ENCODE measurements at places on chromosomes 7 and 10. TPM values are rescaled to one million over a fixed set of nuclear protein-coding genes. Genes with fewer than 3 reads are reported as not detected.

DNA sequence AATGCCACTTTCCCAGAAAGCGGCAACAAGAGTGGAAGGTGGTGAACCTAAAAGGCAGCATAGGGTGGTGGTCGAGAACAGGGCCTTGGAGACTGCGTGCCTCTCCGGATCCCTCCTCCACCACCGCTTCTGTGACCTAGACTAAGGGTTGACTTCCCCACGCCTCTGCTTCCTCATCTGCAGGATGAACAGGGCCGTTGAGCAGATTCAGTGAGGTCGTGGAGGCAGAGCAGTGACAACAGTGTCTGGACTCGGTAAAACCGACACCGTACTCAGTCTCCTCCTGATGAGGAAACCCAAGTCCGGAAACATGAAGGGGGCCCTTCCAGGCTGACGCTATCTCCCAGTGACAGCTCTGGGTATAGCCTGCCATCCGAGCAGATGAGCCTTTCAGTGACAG, 162.6 kb downstream of the CELF2 start:
- DNase-seq, result peak; percentile 58

DNA sequence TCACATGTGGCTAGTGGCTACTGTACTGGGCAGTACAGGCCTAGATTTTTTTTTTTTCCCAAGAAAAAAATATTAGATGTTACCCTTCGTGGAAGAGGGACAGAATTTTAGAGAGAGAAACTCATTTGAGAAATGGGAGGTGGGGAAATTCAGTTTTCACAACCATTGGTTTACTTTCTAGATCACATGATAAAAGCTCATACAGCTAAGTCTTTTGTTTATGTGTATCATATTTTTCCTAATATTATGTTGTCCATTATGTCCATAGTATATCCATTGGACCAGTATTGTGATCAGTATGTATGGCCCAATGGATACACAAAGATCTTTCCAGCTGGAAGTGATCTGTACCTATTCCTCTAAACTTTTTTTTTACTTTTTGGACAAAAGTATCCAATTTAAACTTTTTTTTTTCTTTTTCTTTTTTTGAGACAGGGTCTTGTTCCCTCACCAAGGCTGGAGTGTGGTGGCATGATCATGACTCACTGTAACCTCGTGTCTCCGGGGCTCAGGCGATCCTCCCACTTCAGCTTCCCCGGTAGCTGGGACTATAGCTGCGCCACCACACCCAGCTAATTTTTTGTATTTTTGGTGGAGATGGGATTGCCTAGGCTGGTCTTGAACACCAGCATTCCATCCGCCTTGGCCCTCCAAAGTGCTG, 4.1 kb downstream of the CALU start:
- DNase-seq, result no peak

DNA sequence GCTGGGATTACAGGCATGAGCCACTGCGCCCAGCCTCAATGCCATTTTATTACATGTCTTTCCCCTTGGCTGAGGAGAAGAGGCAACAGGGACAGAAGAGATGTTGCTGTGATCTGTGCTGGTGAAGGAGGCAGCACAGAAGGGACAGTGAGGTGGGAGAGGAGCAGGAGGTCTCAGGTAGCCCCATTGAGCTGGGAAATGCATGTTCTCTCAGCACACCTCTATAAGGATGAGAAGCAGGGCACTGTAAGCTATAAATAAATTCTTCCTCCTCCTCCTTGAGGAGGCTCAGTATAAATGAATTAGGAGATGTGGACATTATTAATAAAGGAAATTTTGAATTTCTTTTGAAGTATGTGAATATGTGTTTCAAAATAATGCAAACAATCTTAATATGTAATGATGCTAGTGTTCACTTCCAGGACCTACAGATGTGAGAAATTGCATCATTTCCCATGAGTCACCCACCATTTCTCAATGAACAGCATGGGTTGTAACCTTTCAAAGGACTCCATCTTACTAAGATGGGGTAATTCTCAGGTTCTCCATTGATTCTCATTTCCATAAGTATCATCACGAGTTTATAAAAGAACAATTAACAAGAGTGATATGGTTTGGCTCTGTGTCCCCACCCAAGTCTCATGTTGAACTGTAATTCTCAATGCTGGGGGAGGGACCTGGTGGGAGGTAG, 88.9 kb upstream of the ODAD2 start:
- no peak for DNase-seq

GRCh38 chr10:124799211-124799610, 2.4 kb upstream of the ABRAXAS2 start:
- DNase-seq, result no peak

- DNase-seq, result no peak
Measured at GRCh38 chr7:152511736-152512135, 75.9 kb upstream of the KMT2C start.

The NODAL gene
- 0.43 TPM for polyA plus RNA-seq

GRCh38 chr7:157685430-157686284, 348.9 kb downstream of the DNAJB6 start:
- no peak for DNase-seq

DNA sequence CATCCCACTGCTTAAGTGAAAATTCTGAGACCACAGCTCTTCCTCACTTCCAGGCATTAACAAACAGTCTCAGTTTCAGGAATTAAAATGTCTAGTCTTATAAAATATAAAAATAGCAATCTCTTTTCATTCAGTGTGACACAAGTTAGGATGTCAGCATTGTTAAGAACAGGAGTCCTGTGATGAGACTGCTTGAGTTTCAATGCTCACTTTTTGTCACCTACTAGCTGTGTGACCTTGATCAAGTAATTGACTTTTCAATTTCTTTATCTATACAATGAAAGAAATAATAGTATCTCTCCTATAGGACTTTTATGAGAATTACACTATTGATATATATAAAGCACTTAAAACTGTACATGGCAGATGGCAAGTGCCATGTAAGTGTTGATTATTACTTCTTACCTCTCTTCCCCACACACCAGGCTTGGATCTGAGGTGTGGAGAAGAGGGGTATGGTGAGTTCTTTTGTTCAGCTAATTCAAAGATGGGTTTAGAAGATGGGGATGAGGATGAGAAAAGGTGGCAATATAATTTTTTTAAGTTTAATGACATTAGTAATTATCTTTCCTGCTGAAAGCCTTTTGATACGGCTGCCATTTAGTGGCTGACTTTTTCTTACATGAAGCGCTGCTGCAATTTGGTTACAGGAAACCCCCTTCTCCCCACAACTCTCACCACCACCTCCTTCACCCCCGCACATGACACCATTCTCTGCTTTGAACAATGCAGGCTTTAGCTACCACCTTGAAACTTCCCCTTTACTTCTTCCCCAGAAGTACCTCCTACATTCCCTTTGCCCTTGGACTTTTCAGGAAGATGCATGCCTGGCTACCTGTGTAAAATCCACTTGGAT, 20.8 kb upstream of the HYAL4 start:
- no peak for DNase-seq

The PDSS1 gene
- polyA plus RNA-seq, result 3.0 TPM

- no peak for DNase-seq
Measured at GRCh38 chr7:92251181-92251580, 5.4 kb downstream of the ANKIB1 start.

DNA sequence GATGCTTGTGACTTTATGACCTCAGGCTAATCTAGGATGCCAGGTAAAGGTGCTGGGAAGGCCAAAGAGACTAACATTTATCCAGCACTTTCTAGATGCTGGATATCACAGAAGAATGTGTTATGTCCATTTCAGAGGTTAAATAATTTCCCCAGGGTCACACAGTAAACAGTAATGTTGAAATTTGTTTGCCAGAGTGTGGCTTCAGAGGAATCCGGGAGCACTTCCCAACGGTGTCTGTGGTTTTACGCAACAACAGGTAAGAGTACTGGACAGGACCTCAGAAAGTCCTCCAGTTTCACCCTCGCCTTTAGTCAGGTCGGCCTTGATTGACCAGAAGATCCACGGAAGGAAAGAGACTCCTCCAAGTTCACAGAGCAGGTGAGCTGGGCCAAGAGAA, 1.7 kb downstream of the SHTN1 start:
- DNase-seq, result no peak

GRCh38 chr10:113226399-113226798, 276.4 kb downstream of the TCF7L2 start:
- DNase-seq, result no peak

The MYL10 gene
- not detected for polyA plus RNA-seq

DNA sequence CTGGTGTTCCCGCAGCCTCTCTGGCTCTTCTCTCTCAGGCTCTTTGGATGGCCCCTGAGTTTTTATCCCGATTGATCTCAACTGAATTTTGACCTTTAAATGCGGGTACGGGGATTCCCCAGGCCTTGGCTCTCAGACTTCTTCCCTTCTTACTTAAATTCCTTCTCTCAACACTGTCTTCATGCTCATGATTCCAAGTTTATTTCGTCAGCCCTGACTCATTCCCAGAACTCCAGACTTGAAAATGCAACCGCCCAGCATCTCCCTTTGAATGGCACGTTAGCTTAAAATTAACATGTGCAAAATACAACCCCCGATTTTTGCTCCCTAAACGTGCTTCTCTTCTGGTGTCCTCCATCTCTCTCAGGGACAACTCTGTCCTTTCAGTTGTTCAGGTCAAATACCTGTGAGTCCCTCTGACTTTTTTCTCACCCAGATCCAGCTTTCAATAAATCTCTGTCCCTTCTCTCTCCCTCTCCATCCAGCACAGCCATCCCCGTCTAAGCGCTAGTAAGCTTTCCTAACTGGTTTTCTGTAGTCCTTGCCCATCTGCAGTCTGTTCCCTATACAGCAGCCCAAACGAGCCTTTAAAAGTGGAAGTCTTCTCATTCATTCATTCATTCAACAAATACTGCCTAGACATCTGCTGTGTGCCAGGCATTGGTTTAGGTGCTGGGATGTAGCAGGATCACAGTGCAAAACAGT, 7.1 kb downstream of the HECW1 start:
- DNase-seq, result no peak

GRCh38 chr7:70432567-70433001, 699.4 kb upstream of the GALNT17 start:
- no peak for DNase-seq

DNA sequence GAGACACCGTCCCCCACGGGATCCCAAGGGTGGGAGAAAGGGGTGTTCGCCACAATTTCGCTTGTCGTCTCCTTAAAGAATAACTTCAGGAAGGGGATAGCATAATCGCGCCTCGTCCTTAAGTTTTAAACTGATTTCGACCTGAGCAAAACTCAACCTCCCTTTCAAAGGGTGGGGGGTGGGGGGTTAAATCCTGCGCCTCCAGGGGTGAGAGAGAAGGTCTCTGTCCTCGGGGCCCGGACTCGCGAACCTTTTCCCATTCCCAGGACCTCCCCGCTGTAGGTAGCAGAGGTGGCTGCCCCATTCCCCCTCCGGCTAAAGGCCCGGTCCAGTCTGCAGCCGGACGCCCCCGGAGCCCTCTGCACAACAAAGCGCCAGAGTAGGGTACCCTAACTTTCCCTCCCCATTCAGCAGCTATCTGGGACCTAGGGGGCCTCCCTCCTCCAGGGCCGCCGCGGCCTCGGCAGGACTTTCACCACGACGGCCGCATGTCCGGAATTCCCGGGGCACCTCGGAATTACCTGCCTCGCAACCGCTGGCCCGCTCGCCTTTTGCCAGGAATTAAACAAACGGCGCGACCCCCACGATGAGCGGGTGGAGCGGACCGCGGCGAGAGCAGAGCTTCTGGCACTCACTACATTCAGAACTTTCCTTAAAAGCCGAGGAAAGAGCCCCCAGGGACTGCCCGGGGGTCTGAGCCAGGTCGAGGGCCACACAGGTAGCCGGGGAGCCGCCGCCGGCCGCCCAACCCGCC, 1.7 kb downstream of the CDK6 start:
- no peak for DNase-seq

The TCTN3 gene
- polyA plus RNA-seq, result 59.1 TPM

The CYP26C1 gene
- not detected for polyA plus RNA-seq

The SPDYE9 gene
- 0.16 TPM for polyA plus RNA-seq

The PLCE1 gene
- polyA plus RNA-seq, result 0.14 TPM

The HNRNPF gene
- polyA plus RNA-seq, result 261 TPM

DNA sequence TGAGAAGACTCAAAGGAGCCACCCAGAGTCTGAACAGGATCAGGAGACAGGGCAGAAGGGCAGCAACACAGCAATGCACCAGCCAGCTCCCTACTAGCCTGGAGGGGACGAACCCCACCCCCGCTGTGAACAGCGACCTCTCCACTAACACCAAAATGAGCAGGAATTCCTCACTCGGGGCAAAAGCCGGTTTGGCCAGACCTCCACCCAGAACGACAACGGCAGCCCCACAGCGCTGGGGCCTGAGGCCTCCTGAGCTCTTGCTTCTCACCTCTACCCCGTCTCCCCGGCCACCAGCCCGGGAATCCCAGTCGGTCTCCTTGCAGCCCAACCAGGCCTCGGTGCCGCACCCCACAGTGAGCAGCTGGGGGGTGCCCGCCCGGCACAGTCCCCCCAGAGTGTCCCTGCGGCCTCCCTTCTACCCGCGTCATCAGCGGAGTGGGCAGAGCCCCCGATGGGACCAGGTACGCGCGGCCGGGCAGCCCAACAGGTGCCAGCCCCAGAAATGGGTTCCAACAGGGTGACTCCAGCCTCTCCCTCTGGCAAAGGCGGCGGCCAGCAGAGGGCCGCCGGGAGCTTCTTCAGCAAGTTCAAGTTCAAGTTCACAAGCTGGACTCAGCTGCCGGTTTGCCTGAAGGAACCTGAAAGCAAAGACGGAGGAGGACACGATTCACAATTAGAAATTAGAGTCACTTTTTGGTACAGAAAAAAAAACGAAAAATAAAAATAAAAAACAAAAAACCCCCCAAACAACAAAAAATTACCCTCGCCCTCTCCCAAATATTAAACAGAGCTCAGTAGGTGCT, 129.0 kb downstream of the MARCHF5 start:
- DNase-seq, result no peak

The SKAP2 gene
- 55.2 TPM for polyA plus RNA-seq

GRCh38 chr10:70191161-70191971, 21.1 kb upstream of the SAR1A start:
- DNase-seq, result no peak

DNA sequence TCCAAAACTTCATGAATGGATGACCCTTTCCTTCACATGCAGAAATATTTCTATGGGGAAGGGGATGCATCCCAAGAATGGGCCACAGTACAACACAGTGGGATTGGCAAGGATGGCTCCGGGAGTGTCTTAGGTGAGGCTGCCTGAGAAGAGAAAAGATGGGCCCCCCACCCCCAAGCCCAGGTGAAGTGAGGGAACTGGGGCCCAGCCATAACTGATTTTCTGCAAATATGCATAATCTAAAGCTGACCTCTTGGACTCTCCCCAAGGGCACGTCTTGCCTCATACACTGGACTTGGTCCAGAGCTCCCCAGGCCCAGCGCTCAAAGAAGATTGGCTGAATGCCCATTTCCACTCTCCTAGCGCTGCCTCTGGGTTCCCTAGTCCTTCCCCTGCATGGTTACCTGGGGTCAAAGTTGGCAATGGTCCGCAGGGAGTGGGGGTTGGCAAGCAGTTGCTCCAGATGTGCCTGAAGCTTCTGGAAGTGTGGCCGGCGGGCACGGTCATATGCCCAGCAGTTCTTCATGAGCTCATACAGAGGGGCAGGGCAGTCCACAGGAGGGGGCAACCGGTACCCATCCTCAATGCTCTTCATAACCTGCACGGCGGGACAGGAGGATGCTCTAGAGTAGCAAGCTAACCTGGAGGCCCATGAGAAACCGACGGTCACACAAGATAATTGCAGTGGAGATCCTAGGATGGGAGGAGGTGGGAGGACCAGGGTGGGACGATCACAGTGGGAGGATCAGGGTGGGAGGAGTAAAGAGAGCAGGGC, 12.3 kb downstream of the ZYX start:
- no peak for DNase-seq

GRCh38 chr10:87860156-87860795, 3.1 kb downstream of the KLLN start:
- no peak for DNase-seq

Measured in CD8-positive, alpha-beta memory T cell (primary cell).